Activated CD4-positive, alpha-beta T cell treated with anti-CD3 and anti-CD28 coated beads for 4 hours (primary cell): ENCODE measurements at places on chromosomes 5 and 9.

DNA sequence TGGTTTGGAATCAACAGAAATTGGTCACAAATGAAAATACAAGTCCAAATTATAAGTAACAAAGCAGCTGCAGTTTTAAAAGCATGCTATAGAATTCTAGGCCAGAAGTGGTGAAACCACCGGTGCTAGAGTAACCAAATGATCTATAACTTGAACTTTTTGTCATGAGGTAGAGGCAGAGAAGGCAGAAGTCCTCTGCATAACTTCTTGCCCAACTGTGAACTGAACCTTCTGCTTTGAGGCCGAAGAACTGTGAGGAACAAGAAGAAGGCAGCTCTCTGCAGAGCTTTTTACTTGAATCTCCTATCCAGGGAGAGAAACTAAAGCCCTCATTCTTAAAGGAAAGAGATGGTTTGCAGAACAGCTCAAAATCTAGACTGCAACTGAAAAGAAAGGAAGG is 36.2 kb upstream of the TENT2 start:
- DNase-seq = no peak

DNA sequence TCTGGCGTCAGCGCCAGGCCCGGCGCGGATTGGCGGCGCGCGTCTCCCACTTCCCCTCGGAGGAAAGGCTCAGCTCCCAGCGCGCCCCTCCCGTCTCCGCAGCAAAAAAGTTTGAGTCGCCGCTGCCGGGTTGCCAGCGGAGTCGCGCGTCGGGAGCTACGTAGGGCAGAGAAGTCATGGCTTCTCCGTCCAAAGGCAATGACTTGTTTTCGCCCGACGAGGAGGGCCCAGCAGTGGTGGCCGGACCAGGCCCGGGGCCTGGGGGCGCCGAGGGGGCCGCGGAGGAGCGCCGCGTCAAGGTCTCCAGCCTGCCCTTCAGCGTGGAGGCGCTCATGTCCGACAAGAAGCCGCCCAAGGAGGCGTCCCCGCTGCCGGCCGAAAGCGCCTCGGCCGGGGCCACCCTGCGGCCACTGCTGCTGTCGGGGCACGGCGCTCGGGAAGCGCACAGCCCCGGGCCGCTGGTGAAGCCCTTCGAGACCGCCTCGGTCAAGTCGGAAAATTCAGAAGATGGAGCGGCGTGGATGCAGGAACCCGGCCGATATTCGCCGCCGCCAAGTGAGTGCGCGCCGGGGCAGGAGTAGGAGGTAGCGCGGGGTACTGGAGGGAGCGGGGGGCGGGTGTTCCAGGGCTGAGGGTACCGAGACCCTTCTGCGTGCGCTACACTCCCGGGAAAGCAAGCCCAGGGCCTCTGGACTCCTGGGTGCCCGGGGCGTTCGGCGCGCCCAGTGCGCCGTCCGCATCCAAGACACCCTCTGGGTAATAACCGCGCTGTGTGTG is at the start of gene MSX2:
MSX2 (plus strand) TSS at position 99 of the 777 bp plus-strand sequence; CDS start at position 177, 78 bp downstream.
- no peak for DNase-seq

- no peak for DNase-seq
Measured at GRCh38 chr5:34684281-34684979, 28.3 kb downstream of the RAI14 start.

DNA sequence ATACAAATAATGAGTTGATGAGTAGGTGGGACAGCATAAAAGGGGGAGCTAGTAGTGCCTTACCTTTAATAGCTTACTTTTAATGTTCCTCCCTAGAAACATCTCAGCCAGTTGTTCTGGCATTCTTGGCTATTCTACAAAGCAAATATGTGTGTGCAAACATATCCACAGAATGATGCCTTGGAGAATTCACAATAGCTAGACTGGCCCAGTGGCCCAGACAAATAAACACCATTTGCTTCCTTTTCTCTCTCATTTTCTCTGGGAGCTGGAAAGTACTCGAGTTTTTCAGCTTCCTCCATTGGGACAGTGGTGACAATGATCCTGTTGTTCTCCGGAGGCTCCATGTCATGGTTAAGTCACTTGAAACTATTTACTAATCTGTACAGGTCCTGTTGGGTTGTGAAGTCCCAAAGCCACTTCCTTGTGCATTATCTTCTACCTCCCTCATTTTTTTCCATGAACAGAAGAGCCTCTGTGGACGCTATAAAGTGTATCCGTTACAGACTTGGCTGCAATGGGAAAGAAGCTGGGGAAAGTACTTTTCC is 122.9 kb downstream of the DMAC1 start:
- DNase-seq = no peak

DNA sequence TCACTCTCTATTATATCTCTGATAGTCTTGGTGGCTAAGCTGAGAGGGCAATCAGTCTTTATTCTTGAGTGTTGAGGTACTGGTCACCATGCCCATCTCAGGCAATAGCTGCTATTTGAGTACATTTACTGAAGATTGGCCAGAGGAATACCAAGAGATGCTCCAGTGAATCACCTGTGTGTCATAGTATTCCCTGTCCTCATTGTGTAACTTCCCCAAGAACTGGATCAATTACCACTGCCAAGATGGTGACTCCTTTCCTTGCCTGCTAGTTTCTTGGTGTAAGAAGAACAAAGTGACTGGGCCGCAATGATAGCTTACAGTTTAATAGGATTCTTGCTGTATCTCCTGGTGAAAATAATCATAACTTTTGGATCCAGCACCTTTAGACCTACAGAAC is 418.7 kb upstream of the KIF2A start:
- DNase-seq = no peak

DNA sequence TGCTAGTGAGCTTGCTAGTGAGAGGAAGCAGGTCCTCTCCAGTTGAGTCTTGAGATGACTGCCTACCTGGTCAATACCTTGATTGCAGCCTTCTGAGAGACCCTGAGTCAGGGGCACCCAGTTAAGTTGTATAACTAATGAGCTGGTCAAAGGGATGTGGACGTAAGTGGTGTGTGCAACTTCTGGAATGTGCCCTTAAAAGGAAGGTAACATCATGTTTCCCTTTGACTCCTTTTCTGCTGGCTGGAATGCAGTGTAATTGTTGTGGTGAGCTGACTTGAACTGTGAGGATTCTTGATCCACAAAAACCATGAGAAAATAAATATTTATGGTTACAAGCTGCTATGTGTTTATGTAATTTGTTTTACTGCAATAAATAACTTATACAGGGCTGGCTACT is 2.4 kb upstream of the SNX2 start:
- DNase-seq = no peak

- no peak for DNase-seq
Measured at GRCh38 chr5:83026516-83026915, 50.7 kb downstream of the TMEM167A start.

- DNase-seq = no peak
Measured at GRCh38 chr9:26054600-26055520, 376.6 kb upstream of the TUSC1 start.

- no peak for DNase-seq
Measured at GRCh38 chr9:65400886-65401285, 115.9 kb upstream of the FOXD4L5 start.

- DNase-seq = peak; percentile 41
Measured at GRCh38 chr5:160021831-160022446, 13.0 kb downstream of the TTC1 start.

DNA sequence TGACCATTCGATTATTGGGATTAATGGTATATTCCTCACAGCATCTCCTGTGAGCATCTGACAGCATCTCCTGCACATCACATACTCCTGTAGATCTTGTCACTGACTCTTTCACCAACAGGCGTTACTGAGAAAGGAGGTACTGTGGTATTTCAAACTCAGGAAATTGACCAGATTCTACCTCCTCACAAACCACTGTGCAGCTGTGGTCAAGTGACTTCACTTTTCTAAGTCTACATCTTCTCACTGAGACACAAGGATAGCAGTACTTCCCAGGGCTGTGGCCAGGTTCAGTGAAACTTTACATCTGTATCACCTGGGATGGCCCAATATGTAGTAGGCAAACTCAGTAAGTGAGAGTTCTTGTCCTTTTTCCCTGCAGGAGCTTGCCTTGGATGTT is 332.3 kb upstream of the ADAMTSL1 start:
- DNase-seq = no peak

- no peak for DNase-seq
Measured at GRCh38 chr9:105258225-105258737, 13.8 kb downstream of the SLC44A1 start.

DNA sequence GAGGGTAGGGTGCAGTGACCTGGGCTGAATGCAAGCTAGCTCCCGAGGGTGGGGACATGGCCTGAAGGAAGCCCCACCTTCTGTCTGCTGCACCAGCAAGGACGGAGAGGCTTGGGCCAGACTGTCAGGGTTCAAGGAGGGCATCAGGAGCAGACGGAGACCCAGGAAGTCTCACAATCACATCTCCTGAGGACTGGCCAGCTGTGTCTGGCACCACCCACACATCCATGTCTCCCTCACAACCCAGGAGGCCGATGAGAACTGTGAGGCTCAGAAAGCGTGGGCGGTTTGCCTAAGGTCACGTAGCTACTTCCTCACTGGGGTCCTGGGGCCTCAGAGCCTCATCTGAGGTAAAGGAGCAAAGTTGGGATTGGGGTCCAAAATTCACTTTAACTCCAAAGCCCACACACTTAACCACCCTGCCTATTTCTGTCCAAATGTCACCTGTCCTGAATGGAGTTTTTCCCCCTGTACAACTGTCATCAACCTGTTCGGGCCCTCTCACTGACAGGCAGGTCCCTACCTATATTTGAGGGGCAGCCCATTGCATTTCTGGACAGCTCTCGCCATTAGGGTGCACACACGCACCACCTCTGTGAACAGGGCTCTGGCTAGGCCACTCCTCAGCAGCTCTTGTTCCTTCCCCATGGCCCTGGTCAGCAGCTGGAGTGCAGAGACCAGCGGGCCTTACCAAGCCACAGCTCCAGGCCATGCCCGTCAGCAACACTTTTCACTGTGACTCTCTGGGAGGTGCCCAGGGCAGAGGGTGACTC is 3.4 kb downstream of the IL13 start:
- DNase-seq = no peak

GRCh38 chr9:34334916-34335315 is 5.5 kb downstream of the NUDT2 start:
- DNase-seq = no peak

- DNase-seq = no peak
Measured at GRCh38 chr5:162842727-162843126, 594.7 kb upstream of the CCNG1 start.

DNA sequence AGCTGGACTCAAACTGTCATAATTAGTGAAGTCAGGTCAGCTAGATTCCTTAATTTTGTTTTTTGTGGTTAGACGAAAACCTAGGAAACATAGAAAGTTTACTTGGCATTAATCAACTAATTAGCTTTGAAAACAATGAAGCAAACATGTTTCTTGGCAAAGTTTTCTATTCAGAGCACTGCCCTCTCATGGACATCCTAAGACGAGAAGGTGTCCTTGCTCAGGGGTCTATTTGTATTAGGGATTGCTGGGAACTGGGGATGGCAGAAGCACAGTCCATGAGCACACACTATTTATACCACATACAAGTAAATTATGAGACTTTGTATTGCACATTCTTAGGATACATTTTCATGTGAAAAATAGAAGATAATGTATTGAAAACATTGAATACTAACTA is 49.7 kb downstream of the POC5 start:
- no peak for DNase-seq

GRCh38 chr5:17217493-17218352 is at the start of gene BASP1:
Gene BASP1 (plus strand): TSS chr5:17217631. CDS start chr5:17275217, 57,586 bp downstream.
- peak; percentile 12 for DNase-seq

GRCh38 chr5:148147415-148147814 is 20.9 kb upstream of the SPINK14 start:
- no peak for DNase-seq

- no peak for DNase-seq
Measured at GRCh38 chr5:53275666-53276065, 166.1 kb upstream of the MOCS2 start.

GRCh38 chr9:76615177-76615603 is 149.0 kb upstream of the PCA3 start:
- DNase-seq = no peak

DNA sequence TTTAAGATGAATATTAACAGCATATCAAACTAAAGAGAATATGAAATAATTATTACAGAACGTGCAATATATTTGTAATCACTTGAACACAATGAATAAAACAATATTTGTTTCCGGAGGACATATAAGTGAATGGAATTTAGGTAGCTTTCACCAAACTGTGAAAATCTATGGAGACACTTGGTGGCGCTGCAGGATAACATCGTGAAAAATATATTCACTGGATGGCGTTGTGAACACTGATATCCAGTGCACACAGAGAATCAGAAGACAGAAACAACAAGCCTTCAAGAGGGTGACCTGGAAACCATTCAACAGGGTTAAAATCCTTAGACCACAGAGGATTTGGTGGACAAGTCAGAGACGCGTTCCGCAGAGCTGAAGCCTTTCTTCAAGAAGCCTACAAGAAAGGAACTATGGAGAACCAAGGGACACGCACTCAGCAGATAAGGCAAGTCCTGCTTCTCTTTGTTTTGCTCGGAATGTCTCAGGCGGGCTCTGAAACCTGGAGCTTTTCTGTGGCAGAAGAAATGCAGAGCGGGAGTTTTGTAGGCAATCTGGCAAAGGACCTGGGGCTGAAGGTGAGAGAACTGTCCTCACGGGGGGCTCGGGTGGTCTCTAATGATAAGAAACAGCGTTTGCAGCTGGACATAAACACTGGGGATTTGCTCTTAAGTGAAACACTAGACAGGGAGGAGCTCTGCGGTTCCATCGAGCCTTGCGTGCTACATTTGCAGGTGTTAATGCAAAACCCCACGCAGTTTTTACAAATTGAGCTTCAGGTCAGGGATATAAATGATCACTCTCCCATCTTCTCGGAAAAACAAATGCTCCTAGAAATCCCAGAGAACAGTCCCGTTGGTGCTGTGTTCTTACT is at the start of gene PCDHB11:
PCDHB11 (plus strand) TSS at position 269 of the 877 bp plus-strand sequence; CDS start at position 417, 148 bp downstream.
- DNase-seq = no peak
